Stimulated activated CD8-positive, alpha-beta memory T cell treated with anti-CD3 and anti-CD28 coated beads, Interleukin-4, amount 100 ng/mL, for 1 hour (primary cell): ENCODE measurements at places on chromosomes 2 and 18.

DNA sequence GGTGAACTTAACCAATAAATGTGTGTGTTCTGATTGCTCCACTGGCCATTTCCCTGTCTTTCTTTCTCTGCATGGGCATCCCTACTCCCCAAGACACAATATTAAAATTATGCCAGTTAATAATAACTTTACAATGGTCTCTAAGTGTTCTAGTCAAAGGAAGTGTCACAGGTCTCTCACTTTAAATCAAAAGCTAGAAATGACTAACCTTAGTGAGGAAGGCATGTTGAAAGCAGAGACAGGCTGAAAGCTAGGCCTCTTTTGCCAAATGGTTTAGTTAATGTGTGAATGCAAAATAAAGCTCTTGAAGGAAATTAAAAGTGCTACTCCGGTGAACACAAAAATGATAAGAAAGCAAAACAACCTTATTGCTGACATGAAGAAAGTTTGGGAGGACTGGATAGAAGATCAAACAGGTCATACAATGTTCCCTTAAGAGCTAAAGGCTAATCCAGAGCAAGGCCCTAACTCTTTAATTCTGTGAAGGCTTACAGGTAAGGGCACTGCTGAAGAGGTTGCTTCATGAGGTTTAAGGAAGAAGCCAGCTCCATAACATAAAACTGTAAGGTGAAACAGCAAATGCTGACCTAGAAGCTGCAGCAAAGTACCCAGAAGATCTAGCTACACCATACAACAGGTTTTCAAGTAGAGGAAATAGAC is 44.0 kb upstream of the ARHGAP15 start:
- no peak for DNase-seq

- DNase-seq: no peak
Observed at GRCh38 chr2:68193787-68194372, 36.2 kb downstream of the PNO1 start.

- no peak for DNase-seq
Observed at GRCh38 chr2:866009-866680, 84.5 kb upstream of the SNTG2 start.

GRCh38 chr2:88159955-88160415 is 10.2 kb upstream of the THNSL2 start:
- peak; percentile 25 for DNase-seq

- no peak for DNase-seq
Observed at GRCh38 chr2:151071382-151071781, 190.3 kb downstream of the RBM43 start.

DNA sequence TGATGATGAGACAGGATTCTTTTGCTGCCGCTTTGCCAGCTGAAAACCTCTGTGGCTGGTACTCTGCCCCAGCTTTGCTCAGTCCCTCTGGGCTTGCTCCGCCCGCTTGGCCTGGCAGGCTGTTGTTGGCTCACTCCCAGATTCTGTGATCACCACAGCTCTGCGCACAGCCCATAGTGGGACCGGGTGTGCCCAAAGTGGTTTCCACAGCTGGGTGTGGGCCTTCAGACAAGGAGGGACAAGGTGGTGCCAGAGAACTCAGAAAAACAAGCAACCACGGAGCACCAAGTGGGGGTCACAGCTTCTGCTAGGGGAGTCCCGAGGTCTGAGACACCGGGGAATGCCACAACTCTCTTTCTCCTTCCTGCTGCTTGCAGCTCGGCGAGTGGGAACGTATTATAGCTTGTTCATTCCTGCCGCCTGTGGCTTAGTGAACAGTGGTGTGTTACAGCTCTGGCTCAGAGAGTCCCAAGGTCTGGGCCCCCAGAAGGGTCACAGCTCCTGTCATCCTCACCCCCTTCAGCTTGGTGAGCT is 9.2 kb upstream of the KYNU start:
- DNase-seq: no peak

GRCh38 chr2:222736301-222736700 is 64.8 kb downstream of the MOGAT1 start:
- no peak for DNase-seq

GRCh38 chr2:38763228-38763627 is 12.1 kb upstream of the SRSF7 start:
- no peak for DNase-seq

DNA sequence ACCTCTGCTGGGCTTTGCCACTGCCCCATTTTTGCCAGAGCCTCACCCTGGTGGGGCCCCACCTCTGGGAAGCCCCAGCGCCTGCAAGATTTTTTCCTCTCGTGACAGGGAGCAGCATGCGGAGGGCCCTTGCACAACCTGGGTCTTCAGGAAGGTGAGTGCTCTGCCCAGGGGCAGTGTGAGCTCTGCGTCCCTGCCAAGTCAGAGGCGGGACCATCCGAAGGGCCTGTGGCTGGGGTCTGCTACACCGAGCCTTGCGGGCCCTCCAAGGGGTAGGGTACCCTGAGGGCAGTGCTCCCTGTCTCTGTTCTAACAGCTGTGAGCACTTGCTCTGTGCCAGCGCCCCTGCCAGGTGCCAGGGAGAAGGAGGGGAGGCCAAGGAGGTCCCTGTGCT is 5.8 kb upstream of the ODC1 start:
- DNase-seq: no peak

DNA sequence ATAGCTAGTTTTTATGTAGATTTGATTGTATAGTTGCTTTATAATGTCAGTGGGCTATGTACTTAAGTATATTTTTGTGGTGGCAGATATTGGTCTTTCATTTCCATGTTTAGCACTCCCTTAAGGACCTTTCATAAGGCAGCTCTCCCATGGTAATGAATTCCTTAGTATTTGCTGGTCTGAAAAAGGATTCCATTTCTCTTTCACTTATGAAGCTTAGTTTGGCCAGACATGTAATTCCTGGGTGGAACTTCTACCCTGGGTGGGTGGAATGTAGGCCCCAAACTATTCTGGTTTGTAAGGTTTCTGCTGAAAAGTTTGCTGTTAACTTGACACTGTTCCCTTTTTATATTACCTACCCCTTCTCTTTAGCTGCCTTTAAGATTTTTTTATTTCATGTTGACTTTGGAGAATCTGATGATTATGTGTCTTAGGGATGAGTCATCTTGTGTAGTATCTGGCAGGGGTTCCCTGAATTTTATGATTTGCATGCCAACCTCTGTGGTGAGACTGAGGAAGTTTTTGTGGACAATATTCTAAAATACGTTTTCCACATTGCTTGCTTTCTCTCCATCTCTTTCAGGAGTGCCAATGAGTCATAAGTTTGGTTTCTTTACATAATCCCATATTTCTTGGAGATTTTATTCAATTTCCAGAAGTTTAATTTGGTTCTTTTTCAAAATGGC is 65.4 kb upstream of the VRK2 start:
- no peak for DNase-seq

DNA sequence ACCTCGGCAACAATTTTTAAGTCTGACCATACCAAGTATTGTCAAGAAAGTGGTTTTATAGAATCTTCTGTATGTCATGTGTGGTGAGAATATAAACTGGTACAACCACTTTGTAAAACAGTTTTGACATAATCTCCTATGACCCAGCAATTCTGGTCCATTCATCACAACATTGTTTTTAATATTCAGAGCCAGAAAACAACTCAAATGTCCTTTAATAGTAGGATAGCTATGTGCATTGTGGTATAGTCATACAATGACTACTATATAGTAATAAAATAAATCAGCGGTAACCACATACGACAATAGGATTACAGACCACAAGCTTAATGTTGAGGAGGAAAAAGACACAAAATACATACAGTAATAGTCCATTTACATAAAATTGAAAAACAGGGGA is 175.2 kb upstream of the SPATS2L start:
- no peak for DNase-seq

- DNase-seq: no peak
Observed at GRCh38 chr2:68775272-68775842, 40.7 kb downstream of the ARHGAP25 start.

GRCh38 chr2:27715318-27716210 is 51.9 kb downstream of the SLC4A1AP start:
- DNase-seq: no peak

DNA sequence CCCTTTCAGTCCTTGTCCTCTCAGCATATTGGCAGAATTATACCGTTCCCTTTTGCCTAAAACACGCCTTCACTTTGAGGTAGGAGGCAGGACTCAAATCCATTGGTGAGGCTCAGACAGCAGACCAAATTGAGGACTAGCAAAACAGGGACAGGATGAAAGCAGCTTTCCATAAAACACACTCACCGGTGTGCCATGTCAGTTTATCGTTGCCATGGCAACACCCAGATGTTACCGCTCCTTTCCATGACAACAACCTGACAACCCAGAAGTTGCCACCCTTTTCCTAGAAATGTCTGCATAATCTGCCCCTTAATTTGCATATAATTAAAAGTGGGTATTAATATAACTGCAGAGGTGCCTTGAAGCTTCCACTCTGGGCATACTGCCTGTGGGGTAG is 730.4 kb downstream of the METTL4 start:
- no peak for DNase-seq

DNA sequence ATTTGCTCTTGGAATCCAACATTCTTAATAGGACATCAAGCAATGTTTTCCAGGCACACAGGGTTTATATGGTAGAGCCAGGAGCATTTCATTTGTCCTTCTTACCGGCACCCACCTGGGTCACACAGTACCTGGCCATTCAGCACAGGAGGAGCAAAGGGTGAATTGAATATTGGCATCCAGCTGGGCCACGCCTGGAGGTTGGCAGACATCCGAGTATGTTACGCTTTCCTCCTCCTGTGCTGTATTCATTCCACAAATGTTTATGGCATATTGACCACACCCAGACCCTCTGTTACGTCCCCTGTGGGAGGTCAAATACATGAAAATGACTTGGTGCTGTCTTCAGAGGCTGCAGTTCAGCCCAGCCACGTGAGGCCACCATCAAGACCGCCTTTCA is 206.2 kb downstream of the RTP5 start:
- no peak for DNase-seq

DNA sequence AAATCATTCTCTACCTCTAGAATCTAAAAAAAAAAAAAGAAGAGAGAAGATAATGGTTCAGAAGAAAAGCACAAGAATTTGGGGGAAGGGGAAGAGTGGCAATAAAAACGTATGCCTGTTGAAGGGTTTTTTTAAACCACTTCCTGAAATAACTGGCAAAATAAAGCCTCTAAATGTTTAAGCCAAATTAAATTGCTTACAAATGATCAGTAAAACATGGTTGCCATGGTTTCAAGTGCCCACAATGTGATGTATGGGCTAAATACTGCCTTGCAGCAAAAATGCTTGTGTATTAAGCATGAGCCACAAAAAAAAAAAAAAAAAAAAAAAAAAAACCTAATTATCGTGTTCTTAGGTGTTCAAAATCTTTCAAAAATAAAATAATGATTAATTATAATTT is 60.8 kb downstream of the RBM43 start:
- DNase-seq: no peak

- DNase-seq: no peak
Observed at GRCh38 chr2:215465256-215465655, 29.4 kb upstream of the FN1 start.

- no peak for DNase-seq
Observed at GRCh38 chr2:197675711-197676188, 363 bp upstream of the RFTN2 start.

DNA sequence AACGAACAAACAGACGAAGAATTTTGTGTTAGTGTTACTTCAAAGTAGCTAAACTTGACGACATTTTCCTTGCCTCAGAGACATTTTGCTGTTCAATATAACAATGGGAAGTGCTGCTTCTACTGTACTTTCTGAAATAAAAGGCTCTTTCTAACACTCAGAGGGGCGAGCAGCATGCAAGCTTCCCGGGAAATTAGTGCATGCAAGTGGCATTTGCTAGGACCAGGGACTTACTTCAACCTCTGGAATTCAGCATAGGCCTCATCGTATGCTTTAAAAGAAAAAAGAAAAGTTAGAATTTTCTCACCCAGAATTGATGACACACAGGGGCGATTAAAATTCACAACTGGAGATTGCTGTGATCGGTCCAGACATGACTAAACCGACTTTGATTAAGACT is 62.5 kb upstream of the LPIN2 start:
- no peak for DNase-seq

GRCh38 chr2:119216994-119217393 is 6.6 kb upstream of the STEAP3 start:
- no peak for DNase-seq

DNA sequence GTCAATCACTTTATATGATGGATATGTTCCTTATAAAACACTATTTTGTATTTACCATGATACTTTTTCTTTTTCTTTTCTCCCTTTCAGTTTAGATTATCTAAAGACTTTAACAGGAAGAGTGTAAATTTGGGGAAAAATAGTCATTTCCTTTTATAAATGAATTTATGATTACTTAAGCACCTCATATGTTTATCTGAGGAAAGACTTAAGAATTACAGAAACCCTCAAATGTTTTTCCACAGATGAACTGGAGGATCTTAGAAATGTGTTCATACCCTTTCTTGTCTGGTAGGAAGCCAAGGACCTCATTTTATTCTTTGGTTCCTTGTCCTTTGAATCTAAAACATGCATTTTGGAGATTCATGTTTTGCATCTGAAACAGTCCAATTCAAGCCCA is 36.7 kb downstream of the MAPRE2 start:
- no peak for DNase-seq

DNA sequence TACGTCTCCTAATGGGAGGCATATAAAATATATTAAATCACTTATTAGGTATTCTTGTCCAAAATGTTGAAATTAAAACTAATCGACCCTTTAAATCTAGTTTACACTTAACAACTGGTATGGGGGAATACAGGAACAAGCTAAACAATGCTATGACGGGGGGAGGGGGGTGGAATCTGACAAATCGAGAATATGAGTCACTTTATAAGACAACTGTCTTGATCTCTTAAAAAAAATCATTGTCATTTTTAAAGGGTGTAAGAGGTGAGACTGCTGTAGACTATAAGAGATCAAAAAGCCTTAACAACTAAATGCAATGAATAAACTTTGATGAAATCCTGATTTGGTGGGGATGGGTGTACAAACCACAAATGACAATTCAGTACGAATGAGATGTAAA is 6.0 kb downstream of the MAP3K2 start:
- no peak for DNase-seq

DNA sequence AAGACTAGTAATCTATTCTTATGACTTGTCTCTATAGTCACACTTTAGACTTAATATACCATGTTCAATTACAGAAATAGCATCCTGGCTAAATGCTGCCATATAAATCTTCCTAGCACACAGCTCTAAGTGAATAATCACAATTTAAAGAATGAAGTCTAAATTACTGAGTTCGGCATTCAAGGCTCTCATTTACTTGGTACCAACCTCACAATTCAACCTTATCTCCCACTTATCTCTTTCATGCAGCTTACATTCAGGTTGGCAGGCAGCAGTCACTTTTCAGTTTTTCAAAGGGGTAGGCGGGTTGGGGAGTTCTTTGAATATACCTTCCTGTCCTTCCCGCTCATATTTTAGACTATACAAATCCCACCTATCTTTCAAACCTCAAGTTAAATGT is 1.5 kb downstream of the MMADHC start:
- no peak for DNase-seq

- no peak for DNase-seq
Observed at GRCh38 chr2:239405071-239405470, 4.3 kb upstream of the HDAC4 start.

- no peak for DNase-seq
Observed at GRCh38 chr2:32735348-32735747, 107.5 kb downstream of the TTC27 start.
